NCI-H1092 treated with DMSO at 0.1 percent for 48 hours (cell line): ENCODE measurements at places on chromosomes 1 and 21.

DNA sequence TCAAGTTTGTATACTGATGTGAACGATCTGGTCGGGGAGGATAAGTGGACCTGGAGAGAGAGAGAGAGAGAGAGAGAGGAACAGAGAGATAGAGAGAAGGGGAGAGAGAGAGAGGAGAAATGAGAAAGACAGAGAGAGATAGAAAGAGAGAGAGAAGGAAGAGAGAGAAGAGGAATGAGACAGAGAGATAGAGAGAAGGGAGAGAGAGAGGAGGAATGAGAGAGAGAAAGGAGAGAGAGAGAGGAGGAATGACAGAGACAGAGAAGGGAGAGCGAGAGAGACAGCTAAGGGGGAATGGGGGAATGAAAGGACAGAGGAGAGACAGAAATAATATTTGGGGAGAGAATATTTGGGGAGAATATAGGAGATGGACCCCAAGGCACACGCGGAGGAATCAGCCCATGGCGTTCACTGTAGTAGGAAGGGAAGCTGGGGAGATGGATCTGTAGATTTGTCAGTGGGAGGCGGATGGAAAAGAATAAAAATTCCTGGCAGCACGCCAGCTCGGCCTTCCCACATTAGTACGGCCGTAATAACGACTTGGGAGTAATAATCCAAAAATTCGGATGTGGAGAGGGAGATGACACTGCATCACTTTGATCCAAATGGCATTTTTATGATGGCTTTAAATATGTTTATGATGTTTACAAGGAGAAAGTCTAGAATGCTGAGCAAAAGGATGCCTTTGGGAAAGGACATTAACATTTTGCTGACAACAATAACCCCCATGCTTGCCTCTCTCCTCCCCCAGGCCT is 159.8 kb upstream of the KCNJ6 start:
- no peak for DNase-seq

DNA sequence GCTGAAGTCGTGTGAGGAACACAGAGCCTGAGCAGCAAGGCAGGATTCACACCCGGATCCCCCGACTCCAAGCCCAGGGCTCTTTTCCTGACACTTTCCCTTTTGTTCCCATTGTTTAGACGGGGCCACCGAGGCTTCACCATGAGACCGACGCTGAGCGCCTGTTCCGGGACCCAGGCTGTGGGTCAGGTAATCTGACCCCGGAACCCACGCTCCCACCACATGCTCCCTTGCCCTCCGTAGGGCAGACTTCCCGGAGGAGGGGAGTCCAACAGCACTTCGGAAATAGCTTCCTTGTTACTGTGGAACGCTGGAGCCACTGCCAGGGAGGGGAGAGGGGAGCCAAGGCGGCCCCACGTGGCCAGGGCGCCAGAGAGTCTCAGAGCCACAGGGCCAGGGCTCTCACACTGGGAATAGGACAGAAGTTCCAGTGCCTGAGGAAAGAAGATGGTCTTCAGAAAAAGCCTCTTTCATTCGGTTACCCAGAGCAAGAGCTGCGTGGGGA is 18.4 kb downstream of the RUNX3 start:
- DNase-seq, result no peak

DNA sequence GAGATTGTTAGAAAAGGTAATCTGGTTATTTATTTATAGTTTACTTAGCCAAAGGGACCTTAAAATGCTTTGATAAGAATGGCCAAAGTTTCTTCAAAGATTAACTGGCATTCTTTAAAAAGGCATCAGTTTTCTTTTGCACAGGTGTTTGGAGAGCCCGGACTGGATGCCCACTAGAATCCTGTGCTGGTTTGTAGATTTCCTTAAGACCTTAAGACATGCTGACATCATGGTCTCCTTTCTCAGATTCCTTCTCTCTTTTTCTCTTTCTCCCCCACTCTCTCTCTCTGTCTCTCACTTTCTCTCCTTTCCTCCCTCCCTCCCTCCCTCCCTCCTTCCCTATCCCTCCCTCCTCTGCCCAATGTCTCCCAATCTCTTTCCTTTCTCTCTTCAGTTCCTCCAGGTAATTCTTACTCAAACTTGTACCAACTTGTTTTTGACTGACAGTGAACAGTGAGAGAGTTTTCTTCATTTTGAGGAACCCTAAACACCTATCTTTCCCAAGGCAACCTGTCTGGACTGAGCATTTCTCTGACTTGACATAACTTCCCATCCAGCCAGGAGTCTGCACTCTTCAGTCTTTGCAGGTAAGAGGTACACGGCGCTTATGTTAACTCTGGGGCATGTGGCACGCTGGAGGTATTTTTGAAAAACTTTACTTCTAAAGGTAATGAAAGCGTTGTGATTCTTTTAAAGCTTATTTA is at the start of gene KCNJ15:
KCNJ15 (plus strand) TSS at position 393 of the 704 bp plus-strand sequence. CDS start 42,271 bp downstream, outside the sequence.
- DNase-seq, result no peak

GRCh38 chr21:45763074-45763473 is 119.5 kb downstream of the PCBP3 start:
- no peak for DNase-seq

DNA sequence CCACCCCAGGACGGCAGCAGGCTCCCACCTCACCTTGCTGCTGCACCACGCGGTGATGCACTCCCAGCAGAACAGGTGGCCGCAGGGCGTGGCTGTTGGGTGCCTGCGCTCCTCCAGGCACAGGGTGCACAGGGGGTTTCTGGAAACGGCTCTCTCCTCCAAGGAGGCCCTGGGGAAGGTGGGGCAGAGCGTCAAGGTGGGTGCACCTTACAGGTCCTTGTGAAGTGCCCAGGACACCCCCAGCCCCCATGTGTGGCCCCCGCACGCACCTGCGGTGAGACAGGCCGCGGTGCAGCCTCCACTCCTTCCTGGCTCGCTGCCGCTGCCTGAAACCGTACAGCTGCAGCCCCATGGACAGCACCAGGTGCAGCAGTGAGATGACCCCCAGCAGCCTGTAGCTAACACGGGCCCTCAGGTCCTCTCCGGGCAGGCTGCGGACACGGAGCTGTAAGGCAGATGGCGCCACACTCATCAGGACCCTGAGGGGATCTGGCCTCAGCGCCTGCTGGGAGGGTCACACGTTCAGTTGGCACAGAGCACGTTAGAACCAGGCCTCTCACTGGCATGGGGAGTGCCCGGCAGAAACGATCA is 5.8 kb downstream of the PEX10 start:
- no peak for DNase-seq

- no peak for DNase-seq
Observed at GRCh38 chr1:208857465-208857864, 613.3 kb upstream of the PLXNA2 start.
